ENCODE measurements at places on chromosomes 1 and 21.

GRCh38 chr1:82625537-82625936 lies 824.8 kb downstream of the ADGRL2 start:
- no peak overlapping the region for H3K27ac ChIP-seq
- no peaks in the 10 kb centered on the region for H3K36me3 ChIP-seq
- H3K4me1 ChIP-seq, result no peaks in the 10 kb centered on the region
- no peak overlapping the region for H3K4me3 ChIP-seq

- no peak for DNase-seq
- H3K27me3 ChIP-seq, result peaks cover 2% of the 10 kb centered on the region
- H3K4me3 ChIP-seq, result no peak overlapping the region
- no peaks in the 10 kb centered on the region for H3K36me3 ChIP-seq
- no peaks in the 10 kb centered on the region for H3K4me1 ChIP-seq
Measured at GRCh38 chr1:60942291-60942690, 140.1 kb upstream of the NFIA start.

DNA sequence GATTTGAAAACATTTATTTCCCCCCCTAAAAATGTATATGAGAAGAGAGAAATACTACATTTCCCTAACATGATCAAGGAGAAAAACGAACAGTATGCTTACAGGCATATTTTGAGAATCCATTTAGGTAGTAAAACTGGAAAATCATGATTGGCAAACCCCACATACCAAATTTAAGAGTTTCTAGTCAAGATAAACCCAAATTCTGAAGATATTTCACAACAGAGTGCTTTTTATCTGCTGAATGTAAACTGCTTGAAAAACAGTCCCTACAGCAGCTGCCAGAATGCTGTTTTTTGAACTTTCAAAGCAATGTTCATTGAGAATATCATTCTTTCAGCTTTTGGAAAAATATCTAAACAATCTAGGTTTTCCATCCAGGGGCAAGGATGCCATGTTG lies 31.0 kb downstream of the ASH1L start:
- no peak overlapping the region for H3K4me3 ChIP-seq
- H3K27me3 ChIP-seq, result no peaks in the 10 kb centered on the region
- peaks cover 4% of the 10 kb centered on the region for H3K36me3 ChIP-seq
- peaks cover 23% of the 10 kb centered on the region for H3K4me1 ChIP-seq
- H3K27ac ChIP-seq, result no peak overlapping the region

- peak overlapping the region; percentile 75 for H3K27ac ChIP-seq
- peak overlapping the region; percentile 56 for H3K4me3 ChIP-seq
- H3K36me3 ChIP-seq, result no peaks in the 10 kb centered on the region
- DNase-seq, result no peak
- peaks cover 70% of the 10 kb centered on the region for H3K4me1 ChIP-seq
Measured at GRCh38 chr21:31186916-31187315, 148.6 kb upstream of the KRTAP19-8 start.

- peak; percentile 45 for DNase-seq
- peaks cover 43% of the 10 kb centered on the region for H3K4me1 ChIP-seq
- H3K27me3 ChIP-seq, result no peaks in the 10 kb centered on the region
- H3K27ac ChIP-seq, result peak overlapping the region; percentile 80
- no peaks in the 10 kb centered on the region for H3K36me3 ChIP-seq
Measured at GRCh38 chr1:231612393-231613089, 14.0 kb upstream of the DISC1 start.

GRCh38 chr1:117685936-117686806 lies 80.3 kb downstream of the TENT5C start:
- DNase-seq, result no peak
- H3K4me1 ChIP-seq, result no peaks in the 10 kb centered on the region
- no peaks in the 10 kb centered on the region for H3K27me3 ChIP-seq
- no peak overlapping the region for H3K4me3 ChIP-seq
- no peak overlapping the region for H3K27ac ChIP-seq
- H3K36me3 ChIP-seq, result no peaks in the 10 kb centered on the region

GRCh38 chr1:244056577-244056976 lies 5.5 kb downstream of the ZBTB18 start:
- H3K36me3 ChIP-seq, result peaks cover 19% of the 10 kb centered on the region
- no peak overlapping the region for H3K4me3 ChIP-seq
- H3K27me3 ChIP-seq, result no peaks in the 10 kb centered on the region
- peaks cover 13% of the 10 kb centered on the region for H3K4me1 ChIP-seq
- DNase-seq, result no peak

DNA sequence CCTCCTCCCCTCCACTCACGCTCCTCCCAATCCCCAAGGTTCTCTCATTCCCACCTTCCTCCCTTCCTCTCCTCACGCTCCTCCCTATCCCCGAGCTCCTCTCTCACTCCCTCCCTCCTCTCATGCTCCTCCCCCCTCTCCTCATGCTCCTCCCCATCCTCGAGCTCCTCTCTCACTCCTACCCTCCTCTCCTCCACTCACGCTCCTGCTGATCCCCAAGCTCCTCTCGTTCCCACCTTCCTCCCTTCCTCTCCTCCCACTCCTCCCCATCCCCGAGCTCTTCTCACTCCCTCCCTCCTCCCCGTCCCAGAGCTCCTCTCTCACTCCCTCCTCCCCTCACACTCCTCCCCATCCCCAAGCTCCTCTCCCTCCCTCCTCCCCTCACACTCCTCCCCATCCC lies 31.4 kb downstream of the PGBD5 start:
- no peaks in the 10 kb centered on the region for H3K4me1 ChIP-seq
- H3K36me3 ChIP-seq, result no peaks in the 10 kb centered on the region
- no peak overlapping the region for H3K27ac ChIP-seq
- DNase-seq, result no peak
- no peak overlapping the region for H3K4me3 ChIP-seq

DNA sequence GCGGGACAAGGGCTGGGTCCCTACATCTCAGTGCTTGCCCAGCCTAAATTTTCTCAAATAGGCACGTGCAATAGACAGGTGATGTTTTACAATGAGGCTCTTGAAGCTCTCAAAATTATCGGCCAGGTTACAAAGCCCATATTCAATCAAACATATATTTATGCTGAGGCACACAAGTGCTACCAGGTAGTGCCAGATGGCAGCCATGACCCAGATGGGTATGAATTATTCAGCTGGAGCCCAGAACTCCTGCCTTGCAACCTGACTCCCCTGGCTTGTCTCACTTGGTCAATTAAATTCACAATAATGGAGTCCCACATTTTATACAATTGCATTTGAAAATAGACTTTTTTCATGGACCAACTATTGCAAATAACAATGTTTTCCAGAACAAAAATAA lies 12.3 kb upstream of the ADAM30 start:
- H3K4me1 ChIP-seq, result no peaks in the 10 kb centered on the region
- DNase-seq, result no peak
- H3K4me3 ChIP-seq, result no peak overlapping the region
- H3K36me3 ChIP-seq, result peaks cover 3% of the 10 kb centered on the region

DNA sequence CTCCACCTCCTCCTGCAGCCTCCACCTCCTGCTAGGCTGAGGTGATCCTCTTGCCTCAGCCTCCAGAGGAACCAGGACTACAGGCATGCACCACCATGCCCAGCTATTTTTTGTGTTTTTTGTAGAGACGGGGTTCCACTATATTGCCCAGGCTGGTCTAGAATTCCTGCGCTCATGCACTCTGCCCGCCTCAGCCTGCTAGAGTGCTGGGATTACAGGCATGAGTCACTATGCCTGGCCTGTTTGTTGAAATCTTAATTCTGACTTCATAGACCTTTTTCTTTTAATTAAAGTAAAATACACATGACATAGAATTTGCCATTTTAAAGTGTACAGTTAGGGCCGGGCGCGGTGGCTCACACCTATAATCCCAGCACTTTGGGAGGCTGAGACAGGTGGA lies 42.7 kb downstream of the FAAP20 start:
- H3K4me1 ChIP-seq, result peaks cover 44% of the 10 kb centered on the region
- no peaks in the 10 kb centered on the region for H3K27me3 ChIP-seq
- H3K36me3 ChIP-seq, result peaks cover 19% of the 10 kb centered on the region
- H3K27ac ChIP-seq, result no peak overlapping the region

GRCh38 chr1:109631513-109632505 lies 12.2 kb downstream of the AMPD2 start:
- no peaks in the 10 kb centered on the region for H3K27me3 ChIP-seq
- no peak overlapping the region for H3K4me3 ChIP-seq
- peaks cover 9% of the 10 kb centered on the region for H3K4me1 ChIP-seq
- H3K36me3 ChIP-seq, result peaks cover 50% of the 10 kb centered on the region
- no peak overlapping the region for H3K27ac ChIP-seq

DNA sequence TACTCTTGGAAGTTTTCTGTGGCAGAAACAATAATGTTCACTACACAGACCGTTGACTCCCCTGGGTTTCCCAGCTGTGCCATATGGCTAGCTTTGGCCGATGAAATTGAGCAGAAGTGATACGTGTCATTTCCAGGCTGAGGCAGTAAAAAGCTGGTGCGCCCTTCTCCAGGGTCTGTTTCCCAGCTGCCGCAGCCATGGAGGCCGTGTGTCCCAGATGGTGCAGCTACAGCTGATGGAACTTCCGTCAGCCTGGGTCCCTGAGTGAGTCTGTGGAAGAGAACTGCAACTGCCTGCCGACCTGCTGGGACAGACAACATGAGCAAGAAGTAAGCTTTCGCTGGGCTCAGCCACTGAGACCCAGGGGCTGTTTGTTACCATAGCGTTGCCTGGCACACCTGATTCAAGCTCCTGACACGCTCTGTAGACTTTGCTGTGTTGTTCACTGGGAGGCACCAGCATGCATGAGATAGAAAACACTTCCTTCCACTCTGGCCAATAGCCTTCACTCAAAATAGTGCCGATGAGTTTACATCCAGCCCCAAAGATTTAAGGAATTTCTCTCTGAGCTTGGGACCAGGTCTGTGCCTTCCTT lies 116.3 kb upstream of the SLC25A33 start:
- no peaks in the 10 kb centered on the region for H3K36me3 ChIP-seq
- no peak overlapping the region for H3K27ac ChIP-seq
- no peak for DNase-seq
- H3K27me3 ChIP-seq, result no peaks in the 10 kb centered on the region
- peaks cover 72% of the 10 kb centered on the region for H3K4me1 ChIP-seq

- H3K4me1 ChIP-seq, result peaks cover 12% of the 10 kb centered on the region
- peak; percentile 50 for DNase-seq
- H3K27ac ChIP-seq, result no peak overlapping the region
- H3K27me3 ChIP-seq, result peaks cover 23% of the 10 kb centered on the region
- H3K4me3 ChIP-seq, result no peak overlapping the region
Measured at GRCh38 chr1:24149866-24150233, 6.9 kb upstream of the IL22RA1 start.

GRCh38 chr1:209585672-209586071 lies 2.2 kb downstream of the CAMK1G start:
- H3K36me3 ChIP-seq, result no peaks in the 10 kb centered on the region
- H3K4me1 ChIP-seq, result peaks cover 10% of the 10 kb centered on the region
- DNase-seq, result no peak
- peaks cover 53% of the 10 kb centered on the region for H3K27me3 ChIP-seq
- H3K4me3 ChIP-seq, result no peak overlapping the region
- no peak overlapping the region for H3K27ac ChIP-seq

- H3K36me3 ChIP-seq, result no peaks in the 10 kb centered on the region
- DNase-seq, result no peak
- no peaks in the 10 kb centered on the region for H3K4me1 ChIP-seq
- no peaks in the 10 kb centered on the region for H3K27me3 ChIP-seq
Measured at GRCh38 chr1:94898491-94899385, 28.2 kb downstream of the CNN3 start.

DNA sequence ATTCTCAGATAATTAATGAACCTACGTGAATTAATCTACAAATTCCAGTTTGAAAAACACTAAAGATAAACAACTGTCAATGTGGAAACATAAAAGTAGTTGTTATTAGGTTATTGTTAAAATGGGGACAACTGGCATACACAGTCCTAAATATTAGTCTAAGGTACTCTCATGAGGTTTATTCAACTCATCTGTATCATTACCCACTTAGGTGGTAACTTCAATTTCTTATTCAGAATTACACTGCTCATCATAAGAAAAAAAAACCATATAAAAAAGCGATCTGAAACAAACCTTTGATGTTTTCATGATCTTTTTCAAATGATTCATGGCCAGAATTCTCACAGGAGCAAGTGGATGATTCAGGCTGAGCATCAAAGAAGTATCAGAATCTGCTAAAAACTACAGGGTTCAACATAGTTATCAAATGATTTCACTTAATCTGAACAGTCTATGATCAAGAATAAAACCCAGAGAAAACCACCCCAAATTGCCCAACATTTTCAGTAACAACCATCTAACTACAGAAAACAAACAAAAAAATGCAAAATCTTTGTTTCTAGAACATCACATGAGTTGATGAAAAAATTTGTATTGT lies 13.7 kb downstream of the HEATR1 start:
- no peaks in the 10 kb centered on the region for H3K27me3 ChIP-seq
- H3K36me3 ChIP-seq, result peaks cover 89% of the 10 kb centered on the region
- DNase-seq, result no peak
- no peak overlapping the region for H3K4me3 ChIP-seq

GRCh38 chr1:116869611-116870010 lies 40.1 kb upstream of the PTGFRN start:
- no peak for DNase-seq
- H3K27me3 ChIP-seq, result no peaks in the 10 kb centered on the region
- no peak overlapping the region for H3K27ac ChIP-seq
- no peaks in the 10 kb centered on the region for H3K36me3 ChIP-seq
- H3K4me1 ChIP-seq, result peaks cover 9% of the 10 kb centered on the region
- H3K4me3 ChIP-seq, result no peak overlapping the region

- peaks cover 7% of the 10 kb centered on the region for H3K36me3 ChIP-seq
- no peak overlapping the region for H3K4me3 ChIP-seq
- no peak overlapping the region for H3K27ac ChIP-seq
- no peak for DNase-seq
Measured at GRCh38 chr1:153631047-153632022, 2.5 kb upstream of the CHTOP start.

- no peaks in the 10 kb centered on the region for H3K36me3 ChIP-seq
- H3K27ac ChIP-seq, result no peak overlapping the region
- peaks cover 25% of the 10 kb centered on the region for H3K4me1 ChIP-seq
- no peaks in the 10 kb centered on the region for H3K27me3 ChIP-seq
Measured at GRCh38 chr21:42455754-42456440, 40.1 kb downstream of the RSPH1 start.

DNA sequence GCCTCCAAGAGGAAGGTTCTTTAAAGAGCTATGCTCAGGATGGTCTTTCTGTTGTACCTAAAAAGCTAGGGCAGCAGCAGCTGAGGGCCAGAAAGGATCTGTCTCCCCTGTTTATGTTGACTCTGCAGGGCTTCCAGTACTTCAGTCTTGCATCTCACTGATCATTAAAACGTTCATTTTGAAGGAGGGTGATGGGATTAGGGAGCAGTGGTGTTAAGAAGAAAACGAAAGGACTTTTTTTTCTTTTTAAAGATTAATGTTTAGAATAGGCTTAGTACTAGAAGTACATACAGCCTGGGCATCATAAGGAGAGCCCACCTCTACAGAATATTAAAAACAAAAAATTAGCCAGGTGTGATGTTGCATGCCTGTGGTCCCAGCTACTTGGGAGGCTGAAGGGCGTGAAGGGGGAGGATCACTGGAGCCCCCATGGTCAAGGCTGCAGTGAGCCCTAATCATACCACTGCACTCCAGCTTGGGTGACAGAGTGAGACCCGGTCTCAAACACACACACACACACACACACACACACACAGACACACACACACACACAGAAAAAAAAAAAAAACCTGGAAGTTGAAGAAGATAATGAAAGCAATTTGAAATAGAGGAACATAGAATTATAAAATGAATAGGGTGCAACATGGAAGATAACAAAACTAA lies 2.9 kb downstream of the CR1L start:
- no peaks in the 10 kb centered on the region for H3K36me3 ChIP-seq
- peaks cover 10% of the 10 kb centered on the region for H3K4me1 ChIP-seq
- H3K27me3 ChIP-seq, result peaks cover 5% of the 10 kb centered on the region
- no peak overlapping the region for H3K4me3 ChIP-seq
- DNase-seq, result no peak

GRCh38 chr1:98325646-98326440 lies 335.7 kb upstream of the SNX7 start:
- no peak for DNase-seq
- H3K4me1 ChIP-seq, result peaks cover 5% of the 10 kb centered on the region
- H3K27ac ChIP-seq, result no peak overlapping the region

GRCh38 chr1:64505944-64506655 lies 36.2 kb downstream of the CACHD1 start:
- peak overlapping the region; percentile 44 for H3K4me3 ChIP-seq
- H3K4me1 ChIP-seq, result peaks cover 12% of the 10 kb centered on the region
- DNase-seq, result peak; percentile 23
- no peak overlapping the region for H3K27ac ChIP-seq
- H3K36me3 ChIP-seq, result no peaks in the 10 kb centered on the region
